Fibroblast of mammary gland (primary cell): ENCODE measurements at places on chromosomes 2 and 18.

GRCh38 chr2:23673830-23674679 lies 252.9 kb downstream of the ATAD2B start:
- DNase-seq, result no peak

GRCh38 chr2:236636261-236636660 lies 66.6 kb downstream of the ACKR3 start:
- no peak for DNase-seq

DNA sequence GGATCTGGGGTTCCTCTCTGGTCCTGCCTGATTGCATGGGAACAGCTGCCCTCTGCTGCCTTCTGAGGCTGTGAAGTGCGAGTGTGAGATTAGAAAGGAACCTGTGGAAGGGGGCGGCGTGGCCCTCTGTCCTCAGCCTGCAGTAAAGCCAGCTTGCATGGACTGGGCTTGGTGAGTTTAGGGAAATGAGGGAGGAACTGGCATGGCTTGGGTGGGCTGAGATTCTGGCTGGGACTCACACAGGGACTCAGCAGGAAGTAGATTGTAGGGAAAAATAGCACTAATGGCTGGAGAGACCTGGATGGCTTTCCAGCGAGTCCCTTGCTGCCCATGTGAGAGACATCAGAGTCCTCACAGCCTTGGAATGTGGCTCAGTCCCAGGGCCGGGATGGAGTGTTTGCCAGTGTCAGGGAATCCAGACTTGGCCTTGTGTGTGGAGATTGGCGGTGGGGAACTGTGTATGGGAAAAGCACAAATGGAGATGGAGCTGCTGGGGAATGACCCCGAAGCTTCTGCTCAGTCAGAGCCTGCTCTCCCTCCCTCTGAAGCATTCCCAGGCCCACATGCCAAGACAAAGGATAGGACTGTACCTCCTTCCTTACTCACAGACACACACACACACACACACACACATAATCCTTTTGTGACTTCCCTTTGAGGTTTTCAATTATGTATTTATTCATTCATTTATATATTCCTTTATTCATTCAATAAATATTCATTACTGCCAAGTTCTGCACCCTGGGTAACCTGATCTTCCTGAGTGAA lies 115.4 kb downstream of the ACAA2 start:
- peak; percentile 31 for DNase-seq

DNA sequence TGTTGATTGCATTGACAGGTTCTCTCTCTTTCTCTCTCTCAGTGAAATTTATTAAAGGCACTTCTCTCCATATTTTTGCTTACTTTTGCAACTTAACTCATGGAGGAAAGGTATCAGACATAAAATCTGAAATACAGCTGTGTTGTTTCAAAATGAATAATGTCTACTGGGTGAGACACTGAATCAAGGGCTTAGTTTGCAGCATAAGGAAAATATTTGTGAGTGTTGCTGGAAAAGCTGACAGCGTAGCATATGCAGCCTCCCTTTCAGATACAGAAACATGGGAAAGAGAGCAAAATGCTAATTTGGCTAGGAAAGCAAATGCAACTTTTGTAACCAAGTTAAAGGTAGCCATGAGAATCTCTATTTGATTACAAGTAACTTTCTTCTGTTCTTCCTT lies 81.5 kb upstream of the COL3A1 start:
- DNase-seq, result no peak

- peak; percentile 88 for DNase-seq
These were observed 47.5 kb downstream of the ZFP36L2 start for GRCh38 chr2:43178602-43179542.

DNA sequence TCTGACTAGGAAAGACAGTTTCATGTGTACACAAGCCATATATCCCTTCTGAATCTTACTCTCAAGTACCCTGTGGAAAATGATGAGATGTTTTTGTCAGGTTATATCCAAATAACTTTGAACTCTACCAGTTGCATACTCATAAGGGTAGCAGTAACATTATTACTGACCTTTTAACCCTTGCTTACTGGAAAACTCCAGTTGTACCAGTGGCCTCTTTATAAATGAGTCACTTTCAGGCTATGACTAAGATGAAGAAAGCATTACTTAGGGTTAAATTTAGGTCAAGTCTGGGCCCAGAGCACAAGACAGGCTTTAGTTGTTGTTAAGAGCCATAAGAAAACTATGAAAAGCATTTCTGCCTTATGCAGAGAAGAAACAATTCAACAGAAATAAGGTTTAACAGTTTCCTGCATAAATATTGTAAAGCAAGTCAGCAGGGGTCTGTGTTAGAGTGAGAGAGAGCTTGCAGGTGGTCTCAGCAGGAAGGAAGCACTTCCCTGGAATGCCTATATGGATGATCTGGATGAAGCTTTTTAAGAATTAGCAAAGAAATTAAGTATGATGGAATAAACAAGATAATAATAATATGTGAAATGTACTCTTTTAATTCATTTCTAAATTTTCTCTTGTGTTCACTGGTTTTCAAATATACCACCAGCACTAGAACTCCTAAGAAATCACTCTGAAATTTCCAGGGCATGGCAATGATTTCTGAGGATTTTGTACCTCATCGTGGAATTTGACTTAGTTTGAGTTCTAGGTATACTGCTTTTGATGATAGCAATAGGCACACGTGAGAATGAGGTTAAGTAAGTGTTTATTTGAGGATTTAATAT lies 126.6 kb downstream of the UBE2E3 start:
- DNase-seq, result peak; percentile 93

- DNase-seq, result no peak
These were observed 159.8 kb downstream of the DDX1 start for GRCh38 chr2:15751477-15751876.

GRCh38 chr2:23460228-23460627 lies 75.2 kb downstream of the KLHL29 start:
- DNase-seq, result peak; percentile 58

DNA sequence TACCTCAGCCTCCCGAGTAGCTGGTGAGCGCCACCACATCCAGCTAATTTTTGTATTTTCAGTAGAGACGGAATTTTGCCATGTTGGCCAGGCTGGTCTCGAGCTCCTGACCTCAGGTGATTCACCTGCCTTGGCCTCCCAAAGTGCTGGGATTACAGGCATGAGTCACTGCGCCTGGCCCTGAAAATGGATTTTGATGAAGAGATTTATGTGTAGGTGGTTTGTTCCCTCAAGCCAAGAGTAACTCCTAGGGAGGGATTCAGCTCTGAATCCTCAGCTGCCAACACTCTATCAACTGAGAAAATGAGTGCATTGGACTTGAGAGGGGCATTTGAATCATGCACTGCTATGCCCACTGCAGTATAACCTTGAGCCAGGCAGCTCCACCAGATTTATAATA lies 17.5 kb upstream of the LIPG start:
- DNase-seq, result no peak

DNA sequence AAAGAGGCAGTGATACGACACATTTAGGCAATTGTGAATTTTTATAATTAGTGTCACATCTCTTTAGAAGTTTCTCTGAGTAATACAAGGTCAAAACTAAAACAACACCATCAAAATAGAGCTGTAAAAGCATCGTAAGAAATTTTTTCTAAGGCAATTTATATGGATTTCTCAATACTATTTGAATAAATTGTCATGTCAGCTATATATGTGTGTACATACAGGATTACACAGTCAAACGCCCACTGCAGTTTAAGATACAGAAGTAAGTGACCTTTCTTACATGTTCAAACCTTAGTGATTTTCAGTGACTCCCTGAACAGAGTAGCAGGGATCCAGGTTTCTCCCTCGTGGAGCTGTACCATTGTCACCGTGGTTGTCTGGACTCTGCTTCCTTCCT lies 129.1 kb upstream of the CBLN2 start:
- DNase-seq, result no peak

- no peak for DNase-seq
These were observed 163.3 kb downstream of the QPCT start for GRCh38 chr2:37507703-37508102.

DNA sequence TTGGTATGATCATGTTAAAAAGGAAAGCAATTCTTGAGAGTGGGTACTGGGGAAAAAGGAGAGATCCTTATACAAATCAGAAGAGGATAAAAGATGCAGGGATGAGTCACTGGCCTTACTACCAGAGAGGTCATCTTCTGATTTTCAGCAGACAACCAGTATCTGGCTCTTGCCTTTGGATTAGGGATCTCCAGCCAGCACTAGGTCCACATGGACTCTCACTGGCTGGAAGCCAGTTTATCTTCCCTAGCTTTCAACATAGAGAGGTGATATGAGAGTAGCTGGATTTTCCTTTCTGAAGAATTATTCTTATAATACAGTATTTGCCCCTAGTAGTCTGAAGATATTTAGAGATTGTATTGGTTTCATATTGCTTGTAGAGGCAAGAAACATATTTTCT lies 30.2 kb downstream of the CERKL start:
- DNase-seq, result peak; percentile 10

GRCh38 chr2:172239944-172240590 lies 137.4 kb upstream of the DLX2 start:
- DNase-seq, result peak; percentile 79

DNA sequence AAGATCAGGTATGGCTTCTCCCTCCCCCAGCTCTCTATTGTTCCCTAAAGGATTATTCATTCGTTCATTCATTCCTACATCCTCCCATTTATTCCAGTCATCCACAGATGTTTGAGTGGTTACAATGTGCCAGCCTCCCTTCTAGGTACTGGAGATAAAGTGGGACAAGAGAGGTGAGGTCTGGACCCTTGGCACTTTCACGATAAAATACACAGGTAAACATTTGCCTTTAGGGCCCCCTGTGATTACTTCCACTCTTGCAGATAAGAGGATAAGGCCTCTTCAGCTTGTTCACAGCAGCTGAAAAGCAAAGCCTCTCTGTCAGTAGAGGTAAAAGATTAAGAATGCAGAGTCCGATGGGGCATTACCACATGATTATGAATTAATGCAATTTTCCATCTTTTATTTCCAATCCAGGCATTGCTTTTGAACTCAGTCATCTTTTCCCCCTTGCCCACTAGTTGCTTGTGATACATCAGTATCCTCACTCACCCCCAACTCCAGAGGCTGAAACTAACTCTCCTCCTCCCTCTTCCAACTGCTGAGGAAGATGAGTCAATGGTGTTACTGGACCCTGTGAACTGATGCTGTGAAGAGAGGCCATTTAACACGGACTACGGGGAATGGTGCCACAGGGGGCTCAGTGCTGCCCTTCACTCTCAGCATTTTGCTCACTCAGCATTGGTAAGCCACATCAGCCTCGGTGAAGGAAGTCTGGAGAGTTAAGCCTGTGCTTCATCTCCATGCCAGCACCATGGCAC lies 1.1 kb upstream of the DPP4 start:
- DNase-seq, result peak; percentile 94

GRCh38 chr2:232142049-232142448 lies 180.5 kb downstream of the DIS3L2 start:
- peak; percentile 35 for DNase-seq

GRCh38 chr2:153476491-153476815 lies 2.1 kb downstream of the RPRM start:
- DNase-seq, result no peak

DNA sequence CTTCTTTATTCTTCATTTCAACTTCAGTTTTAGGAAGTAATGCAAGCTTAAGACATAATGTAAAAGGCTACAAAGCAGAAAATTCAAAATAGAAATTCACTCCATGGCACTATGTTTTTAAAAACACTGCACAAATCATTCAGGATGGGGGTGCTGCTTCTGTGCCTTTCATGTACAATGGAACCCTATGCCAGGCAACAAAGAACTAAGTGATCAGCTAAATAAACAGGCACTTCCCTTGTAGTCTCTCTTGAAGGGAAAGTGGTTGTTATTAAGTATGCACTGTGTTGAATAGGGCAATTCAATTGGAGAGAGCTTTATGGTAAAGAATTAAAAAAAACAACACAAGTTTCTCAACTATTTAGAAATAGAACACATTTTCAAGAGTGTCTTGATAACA lies 10.9 kb upstream of the ERBB4 start:
- no peak for DNase-seq
